ENCODE measurements at places on chromosomes 5 and 9.

DNA sequence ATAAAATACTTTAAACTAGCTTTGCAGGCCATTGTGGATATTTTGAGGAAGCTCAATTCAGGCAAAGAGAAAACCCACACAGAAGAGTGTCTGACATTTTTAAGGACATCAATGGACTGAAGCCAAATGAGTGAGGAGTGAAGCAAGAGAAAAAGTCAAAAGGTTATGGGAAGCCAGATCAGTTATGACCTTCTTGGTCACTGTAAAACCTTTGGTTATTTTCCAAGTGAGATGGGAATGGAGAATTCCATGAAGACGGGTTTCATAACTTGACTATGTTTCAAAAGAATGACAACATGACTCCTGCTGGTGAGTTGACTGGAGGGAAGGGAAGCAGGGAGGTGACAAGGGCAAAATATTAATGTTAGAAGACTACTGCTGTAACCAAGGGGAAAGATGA lies 585.2 kb downstream of the EFNA5 start:
- DNase-seq: no peak

DNA sequence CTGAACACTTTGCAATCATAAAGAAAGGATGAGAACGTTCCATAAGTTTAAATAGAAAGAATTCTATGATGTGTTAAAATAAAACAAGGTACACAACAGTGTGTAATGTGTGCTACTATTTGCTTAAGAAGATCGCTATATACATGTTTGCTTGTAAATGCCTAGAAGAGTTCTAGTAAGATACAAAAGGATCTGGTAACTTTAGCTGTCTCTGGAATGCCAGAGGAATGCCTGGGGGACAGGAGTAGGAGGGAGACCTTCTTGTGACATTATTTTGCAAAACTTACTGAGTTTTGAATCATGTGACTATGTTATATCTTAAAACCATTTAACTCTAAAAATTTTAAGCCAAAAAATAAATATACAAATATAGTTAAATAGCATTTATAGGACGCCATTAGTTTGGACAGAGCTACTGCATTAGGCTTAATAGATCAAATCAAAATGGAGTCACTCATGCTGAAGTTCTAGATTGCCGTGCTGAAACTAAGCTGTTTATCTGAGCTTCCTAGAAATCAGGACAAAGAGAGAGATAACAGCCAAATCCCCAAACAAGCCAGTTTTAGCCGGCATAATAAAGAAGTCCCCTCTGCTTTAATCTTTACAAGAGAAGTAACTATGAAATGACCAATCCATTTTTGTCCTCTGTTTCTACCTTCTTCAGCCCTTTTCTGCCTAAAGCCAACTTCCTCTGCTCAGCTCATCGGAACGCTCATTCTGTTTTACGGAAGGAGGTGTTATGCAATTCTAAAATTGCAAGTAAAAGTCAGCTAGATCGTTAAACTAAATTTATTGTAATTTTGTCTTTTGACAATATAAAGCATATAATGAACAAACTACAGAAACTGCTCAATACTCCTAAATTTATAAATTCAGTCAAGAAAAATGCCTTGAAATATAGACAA lies 44.8 kb downstream of the LIX1 start:
- DNase-seq: no peak

- DNase-seq: no peak
These were observed 119.4 kb upstream of the ACO1 start for GRCh38 chr9:32265037-32265436.

DNA sequence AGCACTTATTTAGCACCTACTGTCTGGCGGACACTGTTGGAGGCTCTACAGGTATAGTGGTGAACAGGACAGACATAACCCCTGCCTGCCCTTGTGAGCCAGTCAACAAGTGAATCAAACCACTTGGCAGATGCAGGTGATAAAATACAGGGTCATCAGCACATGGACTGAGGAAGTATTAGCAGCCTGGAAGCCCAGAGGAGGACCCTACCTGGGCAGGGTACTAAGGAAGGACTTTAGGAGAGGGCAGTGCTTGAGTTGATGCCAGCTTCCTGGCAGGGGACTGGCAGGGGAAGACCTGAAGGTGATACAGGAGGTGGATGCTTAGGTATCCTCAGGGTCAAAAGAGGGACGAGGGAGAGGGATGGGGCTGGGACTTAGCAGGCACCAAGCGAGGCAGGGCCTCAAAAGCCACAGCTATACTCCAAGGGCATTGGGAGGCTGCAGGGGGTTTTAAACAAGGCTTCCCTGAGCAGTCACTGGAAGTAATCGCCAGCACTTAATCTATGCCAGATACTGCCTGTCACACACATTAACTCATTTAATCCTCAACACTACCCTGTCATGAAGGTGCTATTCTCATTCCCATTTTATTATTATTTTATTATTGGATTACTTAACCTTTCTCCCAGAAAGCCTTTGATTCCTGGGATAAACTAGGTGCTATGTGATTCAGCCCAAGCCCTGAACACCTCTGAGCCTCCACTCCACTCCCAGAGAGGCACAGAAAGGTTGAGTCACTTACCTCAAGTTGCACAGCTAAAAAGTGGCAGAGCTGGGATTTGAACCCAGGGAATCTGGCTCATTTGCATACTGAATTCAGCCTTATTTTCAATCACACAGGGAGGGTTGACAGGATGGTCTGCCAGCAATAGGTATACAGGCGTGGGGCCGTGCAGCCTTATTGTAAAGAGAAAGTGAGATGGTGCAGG lies 63.8 kb upstream of the ORM1 start:
- DNase-seq: no peak

GRCh38 chr9:89774858-89775370 lies 170.1 kb downstream of the GADD45G start:
- DNase-seq: no peak
